ENCODE measurements at places on chromosomes 11 and 22. TPM values are rescaled to one million over a fixed set of nuclear protein-coding genes. Genes with fewer than 3 reads are reported as not detected.

TENM4 gene
- total RNA-seq = 0.58 TPM

MGAT3 gene
- 0.06 TPM for total RNA-seq

MAML2 gene
- 1.8 TPM for total RNA-seq

IGLL5 gene
- 3.5 TPM for total RNA-seq

MB gene
- total RNA-seq = 1.1 TPM

RBMXL2 gene
- not detected for total RNA-seq

BID gene
- total RNA-seq = 36.6 TPM

- no peak for DNase-seq
- H3K4me3 ChIP-seq = no peak overlapping the region
- no peaks in the 10 kb centered on the region for H3K36me3 ChIP-seq
- no peaks in the 10 kb centered on the region for H3K4me1 ChIP-seq
These were observed 17.2 kb downstream of the MPPED2 start for GRCh38 chr11:30568931-30569330.

DNA sequence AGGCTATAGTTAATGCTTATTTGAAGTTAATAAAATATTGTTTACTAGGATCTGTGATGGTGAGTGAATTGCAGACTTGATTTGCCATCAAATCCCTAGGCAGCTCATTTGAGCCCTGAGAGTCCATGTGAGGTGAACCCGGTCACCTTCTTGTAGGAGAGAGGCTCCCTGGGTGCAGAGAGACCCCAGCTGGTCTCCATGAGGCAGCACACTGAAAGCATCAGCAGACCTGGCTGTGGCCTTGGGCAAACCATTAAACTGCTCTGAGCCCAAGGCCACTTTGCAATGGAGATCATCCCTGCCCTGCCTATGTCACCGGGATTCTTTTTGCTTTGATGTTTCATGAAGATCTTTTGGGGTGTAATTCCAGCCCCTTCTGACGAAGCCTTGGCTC is 125.2 kb downstream of the MICAL2 start:
- no peak for DNase-seq
- H3K36me3 ChIP-seq = no peaks in the 10 kb centered on the region
- H3K27ac ChIP-seq = no peak overlapping the region

GRCh38 chr22:36549033-36549432 is 20.1 kb upstream of the EIF3D start:
- H3K27me3 ChIP-seq = no peaks in the 10 kb centered on the region
- H3K36me3 ChIP-seq = no peaks in the 10 kb centered on the region
- no peak for DNase-seq
- H3K27ac ChIP-seq = no peak overlapping the region
- no peak overlapping the region for H3K4me3 ChIP-seq
- no peaks in the 10 kb centered on the region for H3K4me1 ChIP-seq

- no peak overlapping the region for H3K4me3 ChIP-seq
- no peaks in the 10 kb centered on the region for H3K36me3 ChIP-seq
- no peak overlapping the region for H3K27ac ChIP-seq
- peak; percentile 79 for DNase-seq
- H3K4me1 ChIP-seq = no peaks in the 10 kb centered on the region
- no peaks in the 10 kb centered on the region for H3K27me3 ChIP-seq
These were observed 6.8 kb downstream of the NAA40 start for GRCh38 chr11:63945477-63946163.

DNA sequence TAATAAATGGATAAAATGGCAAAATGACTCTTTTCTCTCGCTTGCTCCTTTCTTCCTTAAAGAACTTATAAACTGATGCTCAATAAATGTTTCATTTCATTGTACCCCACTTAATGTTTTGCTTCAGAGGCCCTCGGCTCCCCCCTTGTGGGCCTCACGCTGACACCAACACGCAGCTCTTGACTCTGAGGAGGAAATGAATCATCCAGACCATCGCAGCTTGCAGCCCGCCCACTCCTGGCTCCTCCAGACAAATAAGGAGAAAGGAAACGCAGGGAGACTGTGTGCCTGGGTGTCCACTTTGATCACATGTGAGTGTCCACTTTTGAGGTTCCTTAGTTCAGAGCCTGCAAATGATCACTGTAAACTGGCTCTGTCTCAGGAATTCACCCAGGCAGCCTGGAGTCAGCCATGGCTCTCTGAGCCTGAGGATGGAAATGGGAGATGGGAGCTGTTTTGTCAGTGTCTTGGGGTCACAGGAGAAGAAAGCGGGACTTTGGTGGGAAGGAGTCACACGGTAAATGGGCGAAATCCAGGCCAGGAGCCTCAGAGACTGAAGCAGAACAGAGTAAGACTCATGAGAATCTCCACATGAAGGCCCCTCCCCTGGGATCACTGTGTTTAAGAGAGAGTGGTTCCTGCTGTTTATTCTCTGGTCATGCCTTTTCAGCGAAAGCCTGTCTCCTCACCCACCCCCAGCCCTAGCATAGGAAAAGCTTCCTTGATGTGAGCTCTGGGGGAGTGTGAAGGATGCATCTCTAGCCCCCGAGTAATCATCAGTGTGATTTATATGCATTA is 96.5 kb downstream of the CWC15 start:
- H3K27ac ChIP-seq = peak overlapping the region; percentile 15
- no peak for DNase-seq
- H3K36me3 ChIP-seq = peaks cover 3% of the 10 kb centered on the region
- H3K4me1 ChIP-seq = no peaks in the 10 kb centered on the region
- no peak overlapping the region for H3K4me3 ChIP-seq

DNA sequence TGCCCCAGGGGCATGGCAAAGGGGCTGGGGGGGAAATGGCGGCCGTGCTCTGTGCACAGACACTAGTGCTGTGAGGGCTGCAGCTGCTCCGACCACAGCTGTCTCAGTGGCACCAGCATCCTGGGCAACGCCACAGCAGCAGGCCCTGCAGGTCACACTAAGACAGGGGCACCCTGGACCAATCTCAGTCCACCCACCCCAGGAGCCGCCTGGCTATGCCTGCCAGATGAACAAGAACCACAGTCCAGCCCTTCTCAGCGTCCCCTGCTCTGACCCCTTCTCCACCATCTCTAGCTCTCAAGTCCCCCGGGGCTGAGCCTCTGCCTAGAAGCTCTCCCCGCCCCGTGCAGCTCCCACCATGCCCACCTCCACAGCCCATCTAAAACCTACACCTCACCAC is 16.5 kb downstream of the TUBGCP6 start:
- H3K27me3 ChIP-seq = no peaks in the 10 kb centered on the region
- H3K36me3 ChIP-seq = no peaks in the 10 kb centered on the region
- no peak overlapping the region for H3K4me3 ChIP-seq
- H3K27ac ChIP-seq = no peak overlapping the region

GRCh38 chr22:31676700-31677099 is 14.7 kb upstream of the PISD start:
- DNase-seq = peak; percentile 95
- no peaks in the 10 kb centered on the region for H3K36me3 ChIP-seq
- H3K27me3 ChIP-seq = no peaks in the 10 kb centered on the region
- peaks cover 4% of the 10 kb centered on the region for H3K4me1 ChIP-seq
- peak overlapping the region; percentile 32 for H3K4me3 ChIP-seq
- no peak overlapping the region for H3K27ac ChIP-seq

DNA sequence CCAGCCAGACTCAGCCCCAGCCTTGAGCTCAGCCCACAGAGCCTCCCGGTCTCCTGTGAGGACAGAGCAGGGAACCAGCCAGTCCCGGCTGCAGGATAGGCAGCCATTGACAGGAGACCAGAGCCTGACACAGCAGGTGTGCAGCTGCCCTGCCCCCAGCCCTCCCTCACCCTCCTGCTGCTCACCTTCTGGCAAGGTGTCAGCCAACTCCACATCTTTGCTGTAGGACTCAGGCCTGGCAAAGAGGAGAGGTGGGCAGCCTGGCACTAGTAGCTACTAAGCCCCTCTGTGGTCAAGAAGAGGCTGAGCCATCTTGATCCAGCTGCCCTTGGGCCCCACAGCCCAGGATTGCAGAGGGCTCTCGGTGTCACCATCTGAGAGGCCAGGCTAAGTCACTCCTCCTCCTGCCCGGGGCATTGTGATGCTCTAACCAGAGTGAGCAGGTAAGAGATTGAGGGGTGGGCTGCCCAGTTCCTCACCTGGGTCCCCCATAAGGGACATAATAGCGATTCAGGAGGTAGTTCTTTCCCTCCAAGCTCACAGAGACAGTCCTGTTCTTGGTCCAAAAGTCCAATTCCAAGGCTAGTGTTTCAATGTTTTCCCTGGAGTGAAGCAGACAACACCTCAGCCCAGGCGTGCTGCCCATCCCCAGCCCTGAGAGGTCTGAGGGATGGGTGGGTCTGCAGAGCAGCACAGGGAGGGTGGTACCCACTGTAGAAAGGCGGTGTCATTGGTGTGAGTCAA is 18.6 kb downstream of the TREH start:
- H3K27me3 ChIP-seq = no peaks in the 10 kb centered on the region
- no peak for DNase-seq
- no peaks in the 10 kb centered on the region for H3K36me3 ChIP-seq
- no peak overlapping the region for H3K27ac ChIP-seq
- H3K4me3 ChIP-seq = no peak overlapping the region

GRCh38 chr22:49966041-49966773 is 5.6 kb downstream of the PIM3 start:
- H3K4me3 ChIP-seq = peak overlapping the region; percentile 34
- peak; percentile 70 for DNase-seq
- H3K4me1 ChIP-seq = peaks cover 79% of the 10 kb centered on the region
- H3K36me3 ChIP-seq = peaks cover 7% of the 10 kb centered on the region

GRCh38 chr11:17812091-17812864 is 77.7 kb downstream of the KCNC1 start:
- no peaks in the 10 kb centered on the region for H3K36me3 ChIP-seq
- DNase-seq = no peak
- H3K27me3 ChIP-seq = no peaks in the 10 kb centered on the region
- H3K4me1 ChIP-seq = no peaks in the 10 kb centered on the region
- no peak overlapping the region for H3K27ac ChIP-seq

DNA sequence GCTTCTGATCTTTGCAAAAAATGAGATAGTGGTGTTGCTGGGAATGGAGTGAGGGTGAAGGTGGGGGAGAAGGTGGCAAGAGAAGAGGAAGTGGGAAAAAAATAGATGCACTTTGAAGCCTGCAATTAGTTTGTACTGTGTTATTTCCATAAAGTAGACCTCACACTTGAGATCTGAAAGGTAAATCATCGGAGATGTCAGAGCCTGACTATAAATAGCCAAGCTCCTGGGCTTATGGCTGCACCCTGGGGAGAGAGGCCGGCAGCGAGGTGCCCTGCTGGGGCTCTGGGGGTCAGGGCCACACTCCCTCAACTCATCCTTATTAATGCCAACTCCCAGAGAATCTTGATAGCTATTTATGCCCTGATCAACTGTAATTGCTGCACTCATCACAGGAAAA is 134.4 kb downstream of the NXPE2 start:
- no peak overlapping the region for H3K4me3 ChIP-seq
- DNase-seq = no peak
- no peak overlapping the region for H3K27ac ChIP-seq
